ENCODE measurements at places on chromosomes 2 and 18. TPM values are rescaled to one million over a fixed set of nuclear protein-coding genes. Genes with fewer than 3 reads are reported as not detected.

SGO2 gene
- total RNA-seq, result 9.0 TPM

CHRND gene
- not detected for total RNA-seq

SCN7A gene
- total RNA-seq, result not detected

DCDC2C gene
- total RNA-seq, result not detected

RASGRP3 gene
- total RNA-seq, result 8.4 TPM

TTN gene
- total RNA-seq, result 0.66 TPM

Measured in endothelial cell of coronary artery (primary cell).